ENCODE measurements at places on chromosomes 5 and 9. TPM values are rescaled to one million over a fixed set of nuclear protein-coding genes. Genes with fewer than 3 reads are reported as not detected.

RPL37 gene
- total RNA-seq, result 613 TPM

DNA sequence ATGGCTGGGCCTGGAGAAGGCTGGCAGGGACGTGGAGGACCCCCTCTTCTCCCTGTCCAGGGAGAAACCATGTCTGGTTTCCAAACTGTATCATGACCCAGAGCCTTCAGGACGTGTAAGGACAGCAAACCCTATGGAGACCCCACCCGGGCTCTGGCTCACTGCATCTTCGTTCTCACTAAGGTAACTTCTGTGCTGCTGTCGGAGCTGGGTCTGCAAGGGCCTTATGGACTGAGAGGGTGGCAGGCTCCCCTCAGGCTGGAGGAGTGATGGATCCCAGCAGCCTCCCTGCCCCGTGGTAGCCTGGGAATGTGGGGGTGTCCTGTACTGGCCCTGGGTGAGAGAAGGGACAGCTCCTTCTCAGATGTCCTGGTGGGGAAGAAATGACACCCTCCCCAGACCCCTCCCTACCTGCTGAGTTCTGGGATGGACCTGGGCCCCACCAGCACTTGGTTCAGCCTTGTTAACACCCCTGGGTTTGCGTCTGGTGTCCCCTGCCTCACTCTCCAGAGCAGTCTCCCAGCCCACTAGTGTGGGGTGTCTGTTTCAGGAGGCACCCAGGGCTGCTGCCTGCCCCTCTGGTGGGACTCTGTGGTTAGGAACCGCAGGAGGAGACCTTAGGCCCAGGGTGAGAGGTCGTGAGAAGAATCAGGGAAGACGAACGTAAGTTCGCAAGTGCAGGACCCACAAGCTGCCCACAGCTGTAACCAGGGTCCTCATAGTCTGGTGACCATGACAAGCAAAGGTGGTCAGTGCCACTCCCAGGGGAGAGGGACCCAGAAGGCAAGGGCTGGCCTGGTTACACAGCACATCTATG is 6.6 kb downstream of the SPATA31E1 start:
- no peak overlapping the region for H3K27ac ChIP-seq
- no peaks in the 10 kb centered on the region for H3K36me3 ChIP-seq
- DNase-seq, result no peak
- no peak overlapping the region for H3K4me3 ChIP-seq
- H3K4me1 ChIP-seq, result no peaks in the 10 kb centered on the region

GRCh38 chr5:175788155-175788787 is 83.1 kb upstream of the CPLX2 start:
- H3K4me1 ChIP-seq, result no peaks in the 10 kb centered on the region
- no peak overlapping the region for H3K4me3 ChIP-seq
- no peak for DNase-seq

- no peaks in the 10 kb centered on the region for H3K36me3 ChIP-seq
- peaks cover 11% of the 10 kb centered on the region for H3K4me1 ChIP-seq
- no peak for DNase-seq
- H3K4me3 ChIP-seq, result no peak overlapping the region
- no peak overlapping the region for H3K27ac ChIP-seq
Measured at GRCh38 chr5:77633207-77633675, 5.3 kb downstream of the OTP start.

DNA sequence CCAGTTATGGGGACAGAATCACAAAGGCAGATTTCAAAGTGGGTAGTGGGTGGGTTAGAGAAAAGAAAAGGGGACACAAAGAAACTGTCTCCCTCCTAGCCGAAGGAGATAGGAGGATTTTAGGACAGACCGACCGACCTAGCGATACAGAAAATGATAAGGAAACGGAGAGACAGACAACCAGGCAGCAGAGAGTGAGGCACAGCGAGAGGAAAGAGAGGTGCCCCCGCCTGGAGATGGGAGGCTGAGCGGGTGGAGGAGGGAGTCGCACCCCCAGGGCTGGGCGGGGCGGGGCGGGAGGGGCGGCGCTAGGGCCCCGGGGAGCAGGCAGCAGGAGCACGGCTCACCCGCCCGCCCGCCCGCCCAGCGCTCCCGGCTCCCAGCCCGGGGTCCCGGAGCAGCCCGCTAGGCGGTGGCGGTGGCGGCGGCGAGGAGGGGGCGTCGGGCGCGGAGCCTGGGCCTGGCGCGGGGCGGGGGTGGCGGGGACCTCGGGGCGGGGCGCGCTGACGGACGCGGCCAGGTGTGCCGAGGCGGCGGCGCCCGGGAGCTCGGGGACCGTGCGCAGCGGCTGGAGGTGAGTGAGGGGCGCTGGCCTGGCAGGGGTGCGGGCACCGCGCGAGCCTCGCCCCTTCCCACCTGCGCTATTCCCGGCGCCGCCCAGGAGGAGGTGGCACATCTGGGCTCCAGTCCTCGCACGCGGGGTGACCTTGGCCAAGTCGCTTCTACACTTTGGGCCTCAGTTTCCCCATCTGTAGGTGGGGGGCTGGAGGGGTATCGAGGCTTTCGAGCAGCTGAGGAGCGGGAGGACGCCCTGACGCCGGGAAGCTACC is 15.9 kb upstream of the SYNPO start:
- H3K36me3 ChIP-seq, result no peaks in the 10 kb centered on the region
- H3K27ac ChIP-seq, result peak overlapping the region; percentile 100
- peaks cover 75% of the 10 kb centered on the region for H3K4me1 ChIP-seq
- H3K27me3 ChIP-seq, result peaks cover 10% of the 10 kb centered on the region
